Fibroblast of gingiva (primary cell): ENCODE measurements at places on chromosomes 7 and 10.

DNA sequence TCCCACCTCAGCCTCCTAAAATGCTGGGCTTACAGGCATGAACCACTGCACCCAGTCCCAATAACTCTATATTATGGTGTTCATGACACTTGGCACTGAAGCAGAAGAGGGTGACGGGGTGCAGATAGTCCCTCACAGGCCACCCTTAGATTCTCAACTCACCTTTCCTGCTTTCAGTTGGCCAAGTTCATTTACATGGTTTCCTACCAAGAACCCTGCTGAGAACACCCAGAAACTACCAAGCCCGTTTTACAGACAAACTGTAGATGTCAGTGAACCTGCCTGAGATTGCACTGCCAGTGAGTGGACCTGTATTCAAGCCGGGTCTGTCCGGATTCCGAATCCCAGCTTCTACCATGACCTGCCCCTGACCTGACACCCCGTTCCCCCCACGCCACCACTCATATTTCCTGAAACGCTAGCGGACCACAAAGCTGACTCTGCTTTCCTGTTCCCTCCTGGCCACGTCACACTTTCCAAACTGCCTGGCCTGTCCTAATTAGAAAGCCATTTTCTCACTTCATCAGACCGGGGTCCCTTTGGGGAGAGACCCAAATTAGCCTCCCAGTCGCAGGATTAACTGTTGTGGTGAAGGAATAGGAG is 17.3 kb downstream of the GRID2IP start:
- DNase-seq: no peak

- no peak for DNase-seq
Observed at GRCh38 chr10:62511238-62511637, 137.1 kb downstream of the ZNF365 start.

- no peak for DNase-seq
Observed at GRCh38 chr7:48976253-48976652, 51.9 kb downstream of the CDC14C start.

- DNase-seq: no peak
Observed at GRCh38 chr7:141017555-141017954, 2.8 kb upstream of the MRPS33 start.

- no peak for DNase-seq
Observed at GRCh38 chr10:78609976-78610375, 458.8 kb upstream of the ZMIZ1 start.

DNA sequence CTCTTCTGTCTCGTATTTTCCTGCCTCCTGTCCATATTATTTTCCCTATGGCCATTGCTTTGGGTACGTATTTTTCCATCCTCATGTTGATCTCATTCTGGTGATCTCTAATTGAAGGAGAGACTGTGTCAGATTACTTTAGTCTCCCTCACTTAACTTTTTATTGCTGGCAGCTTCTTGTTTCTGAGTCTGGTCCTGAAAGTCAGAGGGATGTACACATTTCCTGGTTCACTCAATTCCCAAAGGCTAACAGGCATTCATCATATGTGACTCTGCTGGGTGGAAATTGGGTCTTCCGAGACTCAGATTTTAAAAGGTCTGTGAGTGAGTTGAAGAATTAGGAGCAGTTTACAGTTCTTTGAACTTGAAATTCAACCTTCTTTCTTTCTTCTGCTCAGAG is 10.9 kb downstream of the UMAD1 start:
- no peak for DNase-seq

- DNase-seq: no peak
Observed at GRCh38 chr7:120792861-120793130, 65.1 kb downstream of the TSPAN12 start.

DNA sequence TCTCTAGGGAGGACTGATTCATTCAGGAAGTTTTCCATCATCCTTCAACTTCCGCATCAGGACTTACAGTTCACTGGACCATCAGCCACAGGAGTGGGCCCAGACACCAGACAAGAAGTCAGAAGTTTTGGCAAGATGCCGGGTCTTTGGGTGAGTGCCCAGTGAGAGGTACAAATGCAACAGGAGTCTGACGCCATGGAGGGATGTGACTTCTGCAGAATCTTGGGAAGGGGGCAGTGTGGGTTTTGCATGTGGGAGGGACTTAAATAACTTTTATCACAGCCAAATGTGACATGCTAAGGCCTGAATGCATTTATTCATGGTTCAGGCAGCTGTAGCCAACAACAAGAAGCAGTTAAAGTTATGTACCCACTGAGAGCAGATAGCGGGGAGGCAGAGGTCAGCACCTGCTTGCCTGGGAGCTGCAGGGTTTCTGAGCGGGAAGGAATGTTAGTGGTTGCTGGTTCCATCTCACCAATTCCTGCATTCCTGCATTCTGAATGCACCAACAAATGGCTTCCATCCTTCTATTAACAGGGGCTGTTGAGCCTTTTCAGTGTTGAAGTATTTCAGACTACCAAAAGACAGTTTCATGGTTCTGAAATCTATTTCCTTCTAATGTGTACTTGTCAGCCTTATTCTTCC is 375.2 kb downstream of the PAXIP1 start:
- DNase-seq: no peak

GRCh38 chr10:128714644-128715415 is 588.6 kb upstream of the MKI67 start:
- no peak for DNase-seq

- DNase-seq: no peak
Observed at GRCh38 chr7:99355098-99355497, 19.4 kb upstream of the ARPC1B start.

DNA sequence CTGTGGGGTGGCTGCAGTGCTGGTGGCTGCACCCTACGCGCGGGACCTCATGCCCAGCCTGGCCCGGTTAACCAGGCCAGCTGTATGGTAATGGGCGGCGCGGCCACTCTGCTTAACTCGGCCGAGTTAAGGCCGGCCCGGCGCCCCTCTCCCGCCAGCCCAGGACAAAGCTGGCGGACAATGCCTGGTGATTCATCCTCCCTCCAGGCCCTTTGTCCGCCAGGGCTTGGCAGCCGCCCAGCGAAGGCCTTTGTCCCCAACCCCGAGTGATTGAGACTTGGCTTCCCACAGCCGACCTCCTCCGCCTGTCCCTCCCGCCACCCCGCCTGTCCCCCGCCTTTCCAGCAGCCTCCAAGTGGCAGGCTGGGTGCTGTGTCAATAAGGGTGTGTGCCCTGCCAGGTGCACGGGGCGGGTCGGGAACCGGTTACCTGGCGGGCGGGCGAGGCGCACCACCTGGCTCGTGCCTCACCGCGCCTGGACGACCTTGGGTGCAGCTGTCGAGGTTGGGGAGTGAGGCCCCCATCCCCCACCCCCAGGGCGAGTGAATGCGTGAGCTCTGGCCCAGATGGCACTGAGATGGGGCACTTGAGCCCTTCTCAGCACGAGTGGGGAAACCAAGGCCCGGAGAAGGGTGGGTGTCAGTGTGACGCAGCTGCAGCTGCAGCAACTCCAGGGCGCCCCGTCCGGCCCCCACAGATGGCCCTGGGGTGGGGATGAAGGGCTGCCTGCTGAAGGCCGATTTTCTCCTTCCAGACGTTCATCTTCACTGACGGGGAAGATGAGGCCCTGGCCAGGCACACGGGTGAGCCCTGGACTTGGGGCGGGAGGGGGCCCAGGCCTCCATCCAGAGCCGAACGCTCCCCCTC is 4.6 kb downstream of the LFNG start:
- DNase-seq: peak; percentile 15

DNA sequence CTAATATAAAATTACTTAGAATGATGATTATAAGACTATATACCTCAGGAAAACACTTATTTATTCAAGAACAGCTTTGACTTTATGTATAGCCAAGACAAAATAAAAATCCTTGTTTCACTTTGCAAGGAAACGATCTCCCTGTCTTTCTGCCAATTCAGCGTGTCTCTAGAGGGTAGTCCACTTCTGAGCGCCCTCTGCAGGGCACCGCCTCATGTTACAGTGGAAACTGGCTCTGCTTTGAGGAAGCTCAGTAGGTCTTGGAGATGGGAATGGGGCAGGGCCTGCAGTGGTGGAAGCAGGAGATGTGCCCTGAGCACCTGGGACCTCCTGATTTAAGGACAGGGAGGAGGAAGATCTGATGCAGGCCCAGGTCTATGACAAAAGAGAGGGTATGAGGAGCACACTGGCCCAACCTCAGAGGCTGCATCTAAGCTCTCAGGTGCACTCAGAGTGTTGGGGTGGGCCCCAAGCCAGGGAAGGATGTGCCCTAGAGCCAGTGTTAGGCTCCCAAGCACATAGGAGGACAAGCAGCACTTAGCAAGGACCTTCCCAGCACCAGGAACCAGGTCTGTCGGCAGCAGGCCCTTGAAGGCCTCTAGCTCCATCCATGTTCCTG is 481.0 kb downstream of the TNS3 start:
- DNase-seq: peak; percentile 57

GRCh38 chr7:139901901-139902300 is 72.8 kb downstream of the TBXAS1 start:
- no peak for DNase-seq

DNA sequence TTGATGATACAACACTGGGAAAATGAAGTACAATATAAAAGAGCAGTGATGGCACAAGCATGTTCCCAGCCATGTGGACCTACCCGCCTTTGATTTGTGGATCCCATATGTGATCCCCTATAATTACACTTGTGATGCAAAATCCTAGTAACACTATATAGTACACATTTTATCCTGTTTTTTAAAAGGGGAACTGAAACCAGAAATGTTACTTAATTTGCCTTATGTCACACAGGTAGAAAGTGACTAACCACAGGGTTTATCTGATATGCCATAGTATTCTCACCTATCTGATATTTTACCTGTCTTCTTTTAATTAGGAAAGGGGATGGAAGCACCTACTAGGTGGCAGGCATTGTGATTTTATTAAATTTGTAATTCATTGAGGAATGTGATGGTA is 35.0 kb downstream of the ARMC3 start:
- no peak for DNase-seq

GRCh38 chr7:132095111-132095765 is 481.0 kb downstream of the PLXNA4 start:
- DNase-seq: no peak

DNA sequence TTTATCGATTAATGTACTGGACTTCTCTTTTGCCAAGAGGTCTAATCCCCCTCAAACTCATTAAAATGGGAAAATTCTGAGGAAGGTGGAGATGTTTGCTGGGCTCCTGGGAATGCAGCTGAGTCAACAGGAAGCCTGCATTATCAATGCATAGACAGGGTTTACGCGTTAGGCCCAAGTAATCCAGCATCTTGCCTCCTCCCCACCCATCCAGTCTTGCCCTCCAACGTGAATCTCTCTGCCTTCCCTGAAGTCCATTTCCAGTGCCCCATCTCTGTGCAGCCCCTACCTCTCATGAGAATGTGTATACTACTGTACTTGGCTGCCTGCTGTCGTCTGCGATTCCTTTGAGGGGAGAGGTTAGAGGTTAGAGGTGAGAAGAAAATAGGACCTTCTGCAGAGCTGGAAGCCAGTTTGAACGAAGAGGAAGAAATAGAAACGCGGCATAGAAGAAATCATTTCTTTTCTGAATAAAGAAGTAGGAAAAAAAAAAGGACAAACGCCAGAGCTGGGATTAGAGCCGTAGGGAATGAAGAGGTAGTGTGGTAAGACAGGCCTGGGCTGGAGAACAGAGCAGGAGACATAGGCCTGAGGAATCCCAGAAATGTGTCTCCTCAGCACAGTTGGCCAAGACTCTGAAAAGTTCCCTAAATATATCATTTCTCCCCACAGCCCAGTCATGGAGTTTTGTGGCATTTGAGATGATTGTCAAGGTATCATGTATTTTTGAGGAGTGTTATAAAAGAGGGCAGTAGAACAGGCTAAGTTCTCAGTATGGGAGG is 75.6 kb downstream of the MYOF start:
- no peak for DNase-seq

DNA sequence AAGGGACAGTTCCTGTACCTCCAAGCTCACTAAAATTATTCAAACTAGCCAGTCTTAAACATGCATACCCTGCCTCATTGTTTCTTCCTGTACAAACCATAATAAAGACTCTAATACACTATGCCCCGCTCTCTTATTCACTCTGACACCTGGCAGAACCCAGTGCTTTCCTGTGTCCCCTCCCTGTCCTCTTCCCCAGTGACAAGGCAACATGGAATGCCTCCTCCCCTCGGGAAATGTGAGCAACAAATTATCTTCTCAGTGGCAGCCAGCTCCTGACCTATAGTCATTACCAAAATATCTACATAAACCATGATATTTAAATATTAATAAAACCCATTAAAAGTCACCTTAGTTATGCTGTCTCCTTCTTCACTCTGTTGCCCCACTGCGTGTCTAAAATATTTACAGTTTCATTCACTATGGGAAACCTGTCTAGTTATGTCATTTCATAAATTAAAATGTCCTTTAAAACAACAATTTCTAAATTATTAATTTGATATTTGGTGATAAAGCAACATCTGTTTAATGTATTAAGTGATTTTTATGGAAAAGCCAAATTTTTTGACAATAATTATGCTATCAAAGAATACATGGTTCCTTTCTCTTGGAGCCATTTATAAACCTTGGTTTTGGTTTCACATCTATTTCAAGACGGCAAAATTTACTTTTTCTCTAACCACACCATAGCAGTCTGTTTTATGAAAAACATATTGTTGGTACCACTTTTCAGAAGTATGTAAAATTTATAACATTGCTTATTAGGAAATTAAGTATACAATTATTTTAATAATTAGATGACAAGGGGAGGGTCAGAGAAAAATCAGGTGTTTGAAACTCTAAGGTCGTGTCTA is 1355.2 kb downstream of the XPNPEP1 start:
- no peak for DNase-seq

- DNase-seq: no peak
Observed at GRCh38 chr7:30709549-30709948, 27.3 kb upstream of the CRHR2 start.

DNA sequence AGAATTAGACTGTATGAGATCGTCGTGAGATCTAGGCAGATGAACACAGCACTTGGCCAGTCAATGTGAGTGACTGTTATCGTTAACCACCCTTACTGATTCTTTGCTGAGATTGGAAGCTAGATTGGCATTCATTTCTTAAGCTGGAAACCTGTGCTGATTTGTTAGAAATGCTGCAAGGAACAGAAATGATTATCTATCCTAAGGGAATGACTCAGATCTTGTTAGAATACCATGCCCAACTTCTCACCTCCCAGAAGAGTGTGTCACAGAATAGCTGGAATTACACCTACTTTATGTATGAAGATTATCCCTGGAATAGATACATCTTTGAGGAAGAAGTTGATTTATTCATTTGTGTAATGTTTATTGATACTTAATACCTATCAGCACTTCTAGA is 275.2 kb downstream of the AUTS2 start:
- no peak for DNase-seq
